ENCODE measurements at places on chromosomes 11 and 22. TPM values are rescaled to one million over a fixed set of nuclear protein-coding genes. Genes with fewer than 3 reads are reported as not detected.

Gene ZNF214
- 3.4 TPM for total RNA-seq

DNA sequence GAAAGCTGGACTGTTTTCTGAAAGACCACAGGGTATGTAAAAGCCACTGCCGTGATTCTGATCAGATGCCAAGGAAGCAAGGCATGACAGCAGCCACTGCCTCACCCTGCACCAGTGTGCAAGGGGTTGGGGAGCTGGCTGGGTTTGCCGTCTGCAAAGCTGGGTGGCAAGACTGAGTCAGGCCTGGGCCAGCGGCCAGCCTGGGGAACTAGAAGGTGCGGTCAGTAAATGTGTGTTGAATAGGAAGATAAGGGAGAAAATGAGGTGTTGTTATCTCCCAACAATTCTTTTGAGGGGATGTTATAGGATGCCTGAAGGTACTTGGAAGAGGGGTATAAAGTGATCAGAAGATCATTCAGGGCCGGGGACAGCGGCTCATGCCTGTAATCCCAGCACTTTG is 8.0 kb downstream of the VSTM5 start:
- DNase-seq = no peak

- DNase-seq = no peak
Measured at GRCh38 chr22:43931771-43932170, 8.2 kb downstream of the PNPLA3 start.

DNA sequence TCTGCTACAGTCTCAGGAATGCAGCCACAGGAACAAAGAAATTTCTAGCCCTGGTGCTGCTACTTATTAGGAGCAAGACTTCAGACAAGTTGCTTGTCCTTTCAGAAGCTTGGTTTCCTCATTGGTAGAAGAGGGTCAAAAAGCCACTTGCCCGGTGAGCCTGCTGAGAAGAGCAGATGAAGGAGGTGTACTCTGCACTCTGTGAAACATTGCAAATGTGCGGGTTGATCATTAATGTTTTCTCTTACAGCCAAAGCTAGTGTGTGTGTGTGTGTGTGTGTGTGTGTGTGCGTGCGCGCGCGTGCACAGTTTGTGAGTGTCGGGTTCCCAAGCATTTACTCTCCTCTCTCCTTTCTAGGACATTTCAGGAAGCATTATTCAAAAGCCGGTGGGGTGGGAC is 86.3 kb upstream of the NNMT start:
- DNase-seq = no peak

DNA sequence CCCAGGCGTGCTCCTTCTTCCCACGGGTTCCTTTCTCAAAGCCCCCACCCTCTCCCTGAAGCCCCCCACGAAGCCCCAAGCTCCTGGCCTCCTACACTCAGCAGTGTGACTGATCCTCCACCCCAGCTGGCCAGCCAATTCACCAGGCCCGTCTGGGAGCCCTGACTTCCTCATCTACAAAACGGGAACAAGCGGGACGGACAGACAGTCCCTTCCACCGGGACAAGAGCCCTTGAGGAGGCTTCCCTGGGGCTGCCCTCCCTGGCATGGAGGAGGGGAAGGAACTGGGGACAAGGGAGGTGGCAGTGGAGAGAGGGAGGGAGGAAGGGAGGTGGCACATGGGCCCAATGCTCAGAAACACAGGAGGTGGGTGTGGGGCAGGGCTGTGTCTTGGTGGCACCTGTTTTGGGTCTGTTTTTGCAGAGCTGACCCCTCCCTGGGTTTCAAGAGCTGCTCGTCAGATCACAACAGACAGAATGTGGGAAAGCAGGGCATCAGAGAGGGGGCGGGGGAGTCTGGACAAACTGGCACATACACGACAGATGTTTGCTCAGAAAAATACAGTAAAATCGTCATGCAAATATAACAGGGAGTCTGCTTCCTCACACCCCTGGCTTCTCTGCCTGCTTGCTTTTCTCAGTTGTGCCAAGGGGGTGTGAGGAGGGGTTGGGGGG is 56.8 kb downstream of the ELFN2 start:
- DNase-seq = peak; percentile 33

Gene SLC35F2
- 5.5 TPM for total RNA-seq

Gene JHY
- 1.6 TPM for total RNA-seq

DNA sequence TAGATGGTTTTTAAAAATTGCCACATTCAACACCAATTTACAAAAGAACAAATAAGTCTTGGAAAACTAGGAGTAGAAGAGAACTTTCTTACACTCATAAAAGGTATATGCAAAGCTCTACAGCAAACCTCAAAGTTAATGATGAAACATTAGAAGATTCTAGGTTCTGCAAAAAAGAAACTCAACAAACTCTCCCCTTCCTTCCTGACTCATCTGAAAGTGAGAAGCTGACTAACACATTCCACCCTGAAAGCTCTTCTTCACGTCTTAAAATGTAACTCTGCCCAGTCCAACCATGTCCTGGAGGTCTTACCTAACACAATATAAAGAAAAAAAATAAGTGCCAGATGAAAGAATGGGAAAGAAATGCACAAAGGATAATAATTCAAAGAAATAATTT is 218.9 kb upstream of the ISX start:
- DNase-seq = no peak

DNA sequence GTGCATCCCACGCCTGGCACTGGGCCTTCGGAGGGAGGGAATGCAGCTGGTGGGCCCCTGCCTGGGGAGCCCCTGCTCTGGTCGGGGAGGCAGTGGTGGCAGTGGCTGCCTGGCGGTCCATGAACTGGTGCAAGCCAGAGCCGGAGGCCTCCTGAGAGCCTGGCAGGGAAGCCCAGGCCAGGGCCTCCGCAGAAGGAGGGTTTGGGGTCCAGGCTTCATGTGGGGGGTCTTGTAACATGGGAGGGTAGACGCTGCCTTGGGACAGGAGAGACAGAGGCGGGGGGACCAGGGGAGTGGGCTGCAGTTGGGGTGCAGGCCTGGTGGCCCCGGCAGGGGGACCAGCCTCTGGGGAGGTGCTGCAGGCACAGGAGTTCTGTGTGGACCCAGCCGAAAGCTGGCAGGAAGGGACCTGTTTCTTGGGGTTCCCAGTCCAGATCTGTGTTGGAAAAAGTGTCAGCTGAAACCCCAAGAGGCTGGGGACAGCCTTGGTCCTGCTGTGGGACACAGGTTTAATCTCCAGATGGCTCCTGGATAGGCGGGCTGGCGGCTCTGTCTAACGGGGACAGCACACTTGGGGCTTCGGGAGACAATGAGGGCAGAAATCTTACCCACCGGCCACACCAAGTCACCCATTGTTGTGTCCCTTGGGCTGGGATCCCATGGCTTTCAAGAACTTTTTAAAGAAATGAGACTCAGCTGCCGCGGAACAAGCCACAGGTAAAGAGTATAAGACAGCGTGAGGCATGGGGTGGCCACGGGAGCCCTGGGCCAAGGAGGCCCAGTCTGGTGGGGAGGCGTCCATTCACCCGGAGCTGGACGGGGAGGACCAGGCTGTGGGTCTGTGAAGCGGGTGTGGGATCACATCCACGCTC is 73.5 kb downstream of the KCNQ1 start:
- no peak for DNase-seq

Gene ANO9
- total RNA-seq = 0.09 TPM

Gene HTR3B
- not detected for total RNA-seq

Gene TANGO2
- 10.9 TPM for total RNA-seq

DNA sequence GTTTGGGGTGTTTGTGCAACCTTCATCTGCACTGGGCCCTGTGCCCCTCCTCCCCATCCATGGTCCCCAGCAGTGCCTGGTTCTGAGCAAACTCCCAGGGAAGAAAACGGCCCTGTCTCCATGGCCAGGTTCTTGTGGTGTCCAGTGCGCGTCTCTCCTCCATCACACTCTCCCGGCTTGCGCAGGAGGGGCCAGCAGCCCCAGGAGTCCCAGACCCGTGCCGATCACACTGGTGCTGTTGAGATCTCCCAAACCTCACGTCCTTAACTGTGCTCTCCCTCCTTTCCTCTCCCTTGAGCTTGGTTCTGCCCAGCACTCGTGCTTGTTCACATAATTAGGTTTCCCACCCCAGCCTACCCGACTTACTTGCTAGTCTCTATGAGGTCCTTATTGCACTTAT is 10.9 kb upstream of the GRK2 start:
- DNase-seq = no peak

GRCh38 chr11:10628508-10629236 is 60.2 kb upstream of the LYVE1 start:
- DNase-seq = no peak

Gene ARCN1
- total RNA-seq = 86.4 TPM

DNA sequence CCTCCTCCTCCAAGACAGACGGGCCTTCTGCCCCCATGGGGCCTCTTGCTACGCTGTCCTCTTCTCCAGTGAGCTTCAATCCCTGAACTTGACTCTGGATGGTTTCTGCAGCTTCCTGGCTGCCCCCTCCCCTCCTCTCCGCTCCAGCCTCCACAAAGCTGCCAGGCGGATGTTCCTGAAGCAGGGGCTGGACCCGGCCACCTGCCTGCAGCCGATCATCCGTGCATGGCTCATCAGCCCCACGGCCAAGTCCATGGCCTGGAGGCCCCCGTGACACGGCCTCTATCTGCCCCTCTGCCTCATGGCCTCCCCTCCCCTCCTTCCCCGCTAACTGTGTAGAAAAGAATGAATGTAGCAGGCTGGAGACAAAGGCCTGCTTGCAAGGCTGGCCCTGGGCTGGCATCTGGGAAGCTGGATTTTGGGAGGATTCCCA is 6.8 kb upstream of the SUN2 start:
- no peak for DNase-seq

DNA sequence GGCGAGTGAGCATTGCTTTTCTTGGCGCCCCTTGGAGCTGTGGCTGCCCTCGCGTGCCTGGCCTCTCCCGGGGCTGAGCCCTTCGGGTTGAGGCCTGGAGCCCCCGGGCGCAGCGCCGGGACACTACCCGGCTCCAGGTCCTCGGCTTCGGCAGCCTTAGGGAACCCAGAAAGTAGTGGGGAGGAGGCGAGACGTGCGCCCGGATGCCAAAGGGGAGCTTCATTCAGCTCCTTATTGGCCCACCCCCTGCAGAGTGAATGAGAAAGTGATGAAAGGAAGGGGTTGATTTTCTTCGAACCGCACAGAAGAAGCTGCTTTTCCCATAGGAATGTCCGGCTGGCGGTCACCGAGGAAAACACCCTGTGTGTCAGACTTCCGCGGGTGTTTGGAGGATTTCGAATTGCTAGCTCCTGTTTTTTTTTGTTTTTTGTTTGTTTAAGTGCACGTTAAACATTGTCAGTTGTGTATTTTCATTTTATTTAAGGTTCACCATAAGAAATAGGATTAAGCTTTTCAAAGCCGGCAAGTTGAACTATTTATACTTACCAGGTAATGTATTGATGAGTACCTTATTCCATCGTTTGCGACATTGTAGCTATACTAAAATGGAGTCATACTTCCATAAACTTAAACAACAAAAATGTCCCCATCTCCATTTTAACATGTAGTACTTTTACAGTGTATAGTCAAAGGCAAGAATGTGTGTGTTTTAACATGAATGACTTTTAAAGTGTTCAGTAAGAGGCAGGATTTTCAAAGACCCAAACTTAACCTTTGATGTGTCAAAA is 841 bp upstream of the EIF4G2 start:
- DNase-seq = peak; percentile 18

DNA sequence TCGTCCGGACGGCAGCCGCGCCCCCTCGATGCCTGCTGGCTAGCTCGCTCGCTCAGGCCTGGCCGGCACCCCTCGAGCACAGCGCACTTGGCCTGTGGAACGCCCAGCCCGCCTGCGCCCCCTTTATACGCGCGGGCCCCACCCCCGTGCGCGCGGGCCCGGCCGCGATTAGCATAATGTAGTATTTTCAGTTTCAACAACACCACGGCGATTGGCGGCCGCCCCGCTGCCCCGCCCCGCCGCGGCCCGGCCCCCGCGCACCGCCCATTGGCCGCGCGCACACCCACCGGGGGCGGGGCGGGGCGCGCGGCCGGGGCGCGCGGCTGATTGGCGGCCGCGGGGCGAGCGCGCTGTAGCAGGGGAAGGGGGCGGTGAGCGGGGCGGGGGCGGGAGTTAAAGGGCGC is at the start of gene CDKN1C:
CDKN1C (minus strand) TSS at position 98 of the 404 bp plus-strand sequence. CDS start 319 bp downstream, outside the sequence.
- peak; percentile 97 for DNase-seq

GRCh38 chr11:123219066-123219690 is 24.1 kb upstream of the CLMP start:
- DNase-seq = no peak

DNA sequence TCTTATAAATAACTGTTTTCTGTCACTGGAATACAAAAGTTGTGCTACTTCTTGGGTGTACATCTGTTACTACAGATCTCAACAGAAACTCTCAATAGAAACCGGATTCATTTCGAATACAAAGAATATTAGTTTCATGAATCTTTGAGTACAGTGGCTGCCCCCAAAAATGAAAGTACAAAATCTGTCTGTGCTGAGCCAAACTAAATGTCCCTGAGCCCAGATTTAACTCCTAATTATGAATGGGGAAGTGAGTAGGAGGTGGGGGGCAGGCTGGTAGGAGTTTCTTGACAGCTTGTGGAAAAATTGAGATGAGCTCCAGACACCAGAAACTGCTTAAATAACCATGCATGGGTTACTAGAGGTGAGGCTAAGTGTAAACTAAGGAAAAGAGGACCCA is 41.6 kb downstream of the PITPNB start:
- peak; percentile 41 for DNase-seq

- DNase-seq = peak; percentile 98
Measured at GRCh38 chr22:32745251-32745995, 56.1 kb upstream of the TIMP3 start.

Gene PRSS23
- 31.4 TPM for total RNA-seq

Gene WNT7B
- 0.04 TPM for total RNA-seq

- no peak for DNase-seq
Measured at GRCh38 chr11:104792861-104793260, 105.4 kb downstream of the CASP12 start.

DNA sequence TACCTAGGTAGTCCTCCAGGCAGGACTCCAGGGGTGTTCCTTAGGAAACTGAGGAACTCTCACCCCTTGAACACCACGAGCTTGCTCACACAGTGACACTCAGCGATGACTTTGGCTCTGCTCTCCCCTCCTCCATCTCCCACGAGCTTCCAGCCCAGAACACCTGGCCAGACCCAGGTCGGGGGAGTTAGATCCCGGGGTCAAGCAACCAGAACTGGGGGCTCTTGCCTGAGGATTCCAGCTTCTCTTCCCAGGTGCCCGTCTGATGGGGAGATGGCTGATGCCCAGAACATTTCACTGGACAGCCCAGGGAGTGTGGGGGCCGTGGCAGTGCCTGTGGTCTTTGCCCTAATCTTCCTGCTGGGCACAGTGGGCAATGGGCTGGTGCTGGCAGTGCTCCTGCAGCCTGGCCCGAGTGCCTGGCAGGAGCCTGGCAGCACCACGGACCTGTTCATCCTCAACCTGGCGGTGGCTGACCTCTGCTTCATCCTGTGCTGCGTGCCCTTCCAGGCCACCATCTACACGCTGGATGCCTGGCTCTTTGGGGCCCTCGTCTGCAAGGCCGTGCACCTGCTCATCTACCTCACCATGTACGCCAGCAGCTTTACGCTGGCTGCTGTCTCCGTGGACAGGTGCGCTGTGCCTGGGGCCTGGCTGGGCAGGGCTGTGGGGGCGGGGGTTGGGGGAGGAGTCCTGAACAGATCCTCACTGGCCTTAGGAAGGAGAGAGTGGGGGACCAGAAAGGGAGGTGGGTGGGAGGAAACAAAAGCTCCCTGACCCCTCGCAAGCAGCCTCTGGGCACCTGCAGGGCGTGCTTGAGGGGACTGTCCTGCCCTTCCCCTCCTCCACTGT is at the start of gene GALR3:
GALR3 (plus strand) TSS at position 249 of the 852 bp plus-strand sequence; CDS start at position 274, 25 bp downstream.
- DNase-seq = no peak

- DNase-seq = peak; percentile 24
Measured at GRCh38 chr11:66727282-66728037, 1.6 kb downstream of the SPTBN2 start.

Gene HPX
- total RNA-seq = 1.3 TPM

- DNase-seq = no peak
Measured at GRCh38 chr11:72220696-72221363, 3.7 kb upstream of the INPPL1 start.

- no peak for DNase-seq
Measured at GRCh38 chr11:66224226-66224855, 44.1 kb upstream of the RAB1B start.

Gene IGF2
- total RNA-seq = 1,262 TPM
